ENCODE measurements at places on chromosomes 7 and 10.

- no peak for DNase-seq
Measured at GRCh38 chr7:134083766-134084487, 43.2 kb upstream of the LRGUK start.

DNA sequence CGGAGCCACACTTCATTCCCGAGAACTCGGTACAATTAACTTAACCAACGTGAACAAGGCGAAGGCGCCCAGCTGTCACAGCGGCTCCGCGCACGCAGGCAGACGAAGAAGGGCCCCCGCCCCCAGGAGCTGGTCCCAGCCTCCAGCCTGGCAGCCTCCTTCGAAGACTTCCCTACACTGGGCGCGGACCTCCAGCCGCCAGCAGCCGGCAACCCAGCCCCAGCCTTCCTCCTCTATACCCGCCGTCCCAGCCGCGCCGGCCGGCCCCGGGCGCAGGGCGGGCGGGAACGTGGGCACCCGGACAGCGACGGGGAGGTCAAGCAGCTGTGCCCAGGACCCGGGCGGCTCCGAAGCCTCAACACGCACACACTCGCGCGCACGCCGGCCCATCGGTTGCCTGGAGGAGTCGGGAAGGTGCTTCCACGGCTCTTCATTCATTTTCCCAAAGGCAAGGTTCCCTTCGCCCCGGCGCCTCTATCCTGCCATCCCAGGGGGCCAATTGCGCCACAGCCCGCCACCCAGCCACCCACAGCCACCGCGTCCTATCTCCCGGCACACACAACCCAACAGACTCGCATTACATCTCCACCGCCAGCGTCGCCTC is 1.6 kb downstream of the CHST15 start:
- no peak for DNase-seq

DNA sequence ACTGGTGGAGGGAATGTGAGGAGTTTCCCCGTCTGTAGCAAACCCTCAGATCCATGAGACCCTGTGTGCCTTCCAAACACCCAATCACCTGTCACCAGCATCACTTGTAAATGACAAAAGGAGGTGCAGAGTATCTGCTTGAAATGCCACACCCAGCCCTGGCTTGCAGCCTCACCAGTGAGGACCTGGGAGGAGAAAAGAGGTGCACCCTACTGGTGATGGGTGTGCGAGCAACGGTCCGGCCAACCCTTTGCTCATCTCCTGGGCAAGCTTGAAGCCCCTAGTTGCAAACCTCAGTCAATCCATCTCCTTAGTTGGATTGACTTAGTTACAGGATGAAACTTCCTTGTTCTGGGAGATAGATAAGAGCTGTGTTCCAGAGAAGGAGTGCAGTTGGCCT is 62.4 kb upstream of the WAPL start:
- no peak for DNase-seq

- no peak for DNase-seq
Measured at GRCh38 chr7:29809533-29810155, 3.3 kb downstream of the WIPF3 start.

GRCh38 chr7:33722383-33723101 is 182.8 kb upstream of the BMPER start:
- DNase-seq, result no peak

GRCh38 chr7:117218700-117219099 is 104.2 kb downstream of the WNT2 start:
- no peak for DNase-seq

GRCh38 chr10:112721080-112721698 is 228.9 kb upstream of the TCF7L2 start:
- DNase-seq, result no peak

GRCh38 chr7:151424799-151425198 is 15.0 kb upstream of the WDR86 start:
- no peak for DNase-seq

Measured in stimulated activated CD8-positive, alpha-beta memory T cell treated with anti-CD3 and anti-CD28 coated beads, Interleukin-2, amount 100 ng/mL, for 48 hours (primary cell).